ENCODE measurements at places on chromosomes 6 and 20.

- no peaks in the 10 kb centered on the region for H3K36me3 ChIP-seq
- no peak overlapping the region for H3K4me3 ChIP-seq
- no peaks in the 10 kb centered on the region for H3K27me3 ChIP-seq
- no peak for DNase-seq
Measured at GRCh38 chr6:141829566-141830360, 303.0 kb upstream of the GJE1 start.

DNA sequence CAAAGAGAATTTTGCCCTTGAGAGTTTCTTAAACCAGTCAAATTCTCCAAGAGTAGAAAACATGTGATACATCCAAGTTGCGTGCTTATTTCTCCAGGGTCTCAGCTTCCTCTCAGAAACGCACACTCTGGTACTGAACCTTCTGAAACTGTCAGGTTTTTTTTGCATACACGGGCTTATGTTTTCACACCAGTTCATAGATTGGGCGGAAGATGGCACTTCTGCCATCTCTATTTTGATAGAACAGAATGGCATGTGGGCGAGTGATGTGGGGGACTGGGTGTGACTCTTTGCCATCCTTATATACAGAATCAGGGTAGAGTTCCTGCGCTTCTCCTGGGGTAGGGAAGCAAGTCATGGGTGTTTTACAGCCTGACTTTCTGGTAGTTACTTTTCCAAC, 56.4 kb downstream of the ADTRP start:
- no peak overlapping the region for H3K27ac ChIP-seq
- no peaks in the 10 kb centered on the region for H3K36me3 ChIP-seq
- H3K4me1 ChIP-seq: no peaks in the 10 kb centered on the region
- no peak for DNase-seq

GRCh38 chr6:142251930-142252445, 49.8 kb upstream of the ADGRG6 start:
- no peak for DNase-seq
- no peaks in the 10 kb centered on the region for H3K27me3 ChIP-seq
- no peak overlapping the region for H3K4me3 ChIP-seq

- H3K4me3 ChIP-seq: no peak overlapping the region
- H3K4me1 ChIP-seq: no peaks in the 10 kb centered on the region
- no peaks in the 10 kb centered on the region for H3K27me3 ChIP-seq
- no peak overlapping the region for H3K27ac ChIP-seq
Measured at GRCh38 chr6:46023216-46023915, 7.7 kb upstream of the CLIC5 start.

GRCh38 chr6:157013649-157014304, 236.6 kb downstream of the ARID1B start:
- H3K4me1 ChIP-seq: no peaks in the 10 kb centered on the region
- no peaks in the 10 kb centered on the region for H3K27me3 ChIP-seq
- no peak overlapping the region for H3K4me3 ChIP-seq
- no peaks in the 10 kb centered on the region for H3K36me3 ChIP-seq
- DNase-seq: no peak

DNA sequence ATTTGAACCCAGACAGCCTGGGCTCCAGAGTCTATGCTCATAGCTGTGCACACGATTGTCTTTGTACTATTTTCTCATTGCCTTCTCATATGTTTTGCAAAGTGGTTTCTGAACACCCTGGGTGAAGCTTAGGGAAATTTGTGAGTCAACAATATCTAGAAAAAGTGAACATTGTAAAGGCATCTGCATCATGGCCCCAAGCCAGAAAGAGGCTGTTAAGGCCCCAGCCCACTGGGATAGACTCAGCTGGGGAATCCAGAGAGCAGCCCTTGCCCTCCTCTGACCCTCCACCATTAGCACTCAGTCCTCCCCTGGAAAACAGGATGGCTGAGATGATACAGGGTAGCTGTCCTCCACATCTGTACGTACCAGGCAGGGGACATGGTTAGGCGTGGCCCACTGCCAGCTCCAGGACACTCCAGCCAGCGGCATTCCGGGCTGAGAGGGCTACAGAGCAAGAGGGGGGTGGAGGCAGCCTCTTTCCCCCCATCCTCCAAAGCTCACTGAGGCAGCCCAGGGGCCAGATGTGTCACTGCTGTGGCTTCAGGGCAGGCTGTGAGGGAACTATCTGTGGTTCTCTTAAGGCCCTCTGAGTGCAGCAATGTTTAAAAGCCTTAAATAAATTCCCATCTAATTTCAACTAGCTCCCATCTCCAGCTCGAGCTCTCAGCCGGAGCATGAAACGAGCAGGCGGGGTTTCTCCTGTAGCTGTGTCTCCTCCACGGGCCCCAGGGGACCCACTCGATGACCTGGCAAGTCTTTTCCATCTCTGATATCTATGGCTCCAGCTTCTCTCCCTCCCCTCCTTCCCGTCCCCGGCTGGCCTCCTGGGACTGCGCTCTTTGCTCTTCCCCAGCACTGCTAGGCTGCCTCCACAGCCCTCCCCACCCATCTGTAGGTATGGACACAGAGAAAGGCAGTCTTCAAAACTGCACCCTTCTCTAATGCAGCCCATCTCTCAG, 209.4 kb upstream of the LRFN2 start:
- H3K4me1 ChIP-seq: no peaks in the 10 kb centered on the region
- H3K36me3 ChIP-seq: no peaks in the 10 kb centered on the region
- H3K27me3 ChIP-seq: no peaks in the 10 kb centered on the region
- no peak overlapping the region for H3K4me3 ChIP-seq

GRCh38 chr20:48278961-48279481, 493.7 kb upstream of the SULF2 start:
- no peak overlapping the region for H3K4me3 ChIP-seq
- no peak overlapping the region for H3K27ac ChIP-seq
- H3K36me3 ChIP-seq: no peaks in the 10 kb centered on the region
- no peaks in the 10 kb centered on the region for H3K4me1 ChIP-seq
- no peak for DNase-seq
- H3K27me3 ChIP-seq: no peaks in the 10 kb centered on the region

- H3K4me1 ChIP-seq: no peaks in the 10 kb centered on the region
- H3K27me3 ChIP-seq: no peaks in the 10 kb centered on the region
- no peaks in the 10 kb centered on the region for H3K36me3 ChIP-seq
- H3K4me3 ChIP-seq: no peak overlapping the region
Measured at GRCh38 chr20:14951707-14952418, 614.5 kb upstream of the FLRT3 start.

DNA sequence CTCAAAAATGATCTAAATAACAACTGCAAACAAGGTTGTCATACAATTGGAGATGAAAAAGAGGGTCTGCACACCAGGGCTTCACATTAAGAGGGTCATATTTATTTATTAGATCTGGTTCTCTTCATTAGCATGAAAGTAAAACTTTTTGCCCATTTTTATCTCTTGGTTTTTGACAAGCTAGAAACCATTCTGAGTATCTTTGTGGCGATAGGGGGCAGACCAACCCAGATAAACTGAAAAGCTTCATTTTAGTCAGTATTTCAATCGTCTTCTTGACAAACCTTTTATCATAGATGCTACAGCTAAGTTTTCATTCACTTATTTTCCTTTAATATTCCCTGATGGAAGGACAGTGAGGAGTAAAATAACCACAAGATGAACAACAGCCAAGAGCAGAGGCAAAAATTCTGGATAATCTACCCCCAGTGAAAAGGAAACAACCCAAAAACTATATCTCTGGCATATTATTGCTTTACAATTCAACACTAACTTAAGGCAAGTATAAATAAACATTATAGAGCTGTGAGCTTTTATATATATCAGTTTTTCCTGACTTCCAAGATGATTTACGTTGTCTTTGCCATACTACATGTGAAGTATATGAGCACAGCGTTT, 45.2 kb downstream of the THEMIS start:
- peak; percentile 50 for DNase-seq
- H3K27ac ChIP-seq: no peak overlapping the region
- no peaks in the 10 kb centered on the region for H3K36me3 ChIP-seq
- no peak overlapping the region for H3K4me3 ChIP-seq
- no peaks in the 10 kb centered on the region for H3K27me3 ChIP-seq

DNA sequence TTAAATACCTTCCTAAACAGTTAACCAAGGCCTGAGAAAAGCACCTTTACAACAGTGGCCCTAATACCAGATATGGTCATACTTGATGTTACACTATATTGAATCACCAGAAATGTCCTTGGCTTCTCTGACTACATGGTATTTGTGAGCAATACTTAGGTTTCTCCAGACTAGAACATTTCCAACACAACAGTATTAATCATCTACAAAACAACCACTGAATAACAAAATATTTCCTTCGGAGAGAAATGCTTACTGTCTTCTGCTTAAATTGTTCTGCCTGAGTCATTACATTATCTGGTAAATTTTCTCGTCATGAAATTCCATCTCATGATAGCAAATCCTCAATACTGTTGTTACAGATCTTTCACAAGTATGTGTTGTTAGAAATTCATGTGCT, 252.9 kb upstream of the RUNX2 start:
- H3K27me3 ChIP-seq: no peaks in the 10 kb centered on the region
- no peak for DNase-seq
